ENCODE measurements at places on chromosomes 5 and 9.
A peak's percentile ranks its signal among the peaks of the same experiment; 100 is the strongest.

DNA sequence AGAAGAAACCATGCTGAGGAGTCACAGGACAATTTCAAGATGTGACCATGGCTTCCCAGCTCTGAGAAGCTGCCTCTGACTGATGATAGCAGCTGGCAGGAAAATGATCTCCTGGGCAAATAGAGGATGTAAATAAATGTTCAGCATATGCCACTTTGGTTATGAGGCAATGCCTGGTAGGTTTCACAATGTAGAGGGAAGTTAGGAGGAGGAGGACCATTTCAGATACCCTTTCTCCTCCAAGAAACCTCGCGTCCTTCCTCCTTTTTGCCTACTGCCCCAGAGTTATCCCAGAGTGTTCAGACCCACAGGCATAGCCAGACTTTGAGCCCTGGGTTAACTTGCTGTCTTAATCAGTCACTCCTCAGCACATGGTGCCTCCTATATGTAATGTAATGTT is 541.6 kb upstream of the DAP start:
- DNase-seq, result no peak

DNA sequence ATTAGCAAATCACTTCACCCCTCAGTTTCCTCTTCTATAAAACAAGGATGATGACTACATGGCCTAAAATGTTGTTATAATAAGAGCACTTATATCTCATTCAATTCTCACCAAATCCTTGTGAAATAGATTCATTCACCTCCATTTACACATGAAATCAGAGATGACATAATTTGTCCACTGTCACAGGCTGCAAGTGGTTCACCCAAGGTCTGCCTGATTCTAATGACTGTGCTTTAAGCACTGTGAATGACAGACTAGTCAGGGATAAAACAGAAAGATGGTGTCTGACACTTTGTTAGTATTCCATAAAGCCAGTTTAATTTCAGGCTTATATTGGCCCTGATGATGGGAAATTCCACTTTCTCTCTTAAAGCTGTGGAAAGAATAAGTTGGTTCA is 209.5 kb downstream of the MAPKAP1 start:
- no peak for DNase-seq

- no peak for DNase-seq
These were observed 86.9 kb downstream of the NR6A1 start for GRCh38 chr9:124684169-124684568.

- no peak for DNase-seq
These were observed 34.6 kb downstream of the OXCT1 start for GRCh38 chr5:41835645-41836044.

GRCh38 chr5:4216142-4216541 is 620.5 kb downstream of the IRX1 start:
- DNase-seq, result no peak

GRCh38 chr5:19462019-19462418 is 526.0 kb downstream of the CDH18 start:
- DNase-seq, result no peak

DNA sequence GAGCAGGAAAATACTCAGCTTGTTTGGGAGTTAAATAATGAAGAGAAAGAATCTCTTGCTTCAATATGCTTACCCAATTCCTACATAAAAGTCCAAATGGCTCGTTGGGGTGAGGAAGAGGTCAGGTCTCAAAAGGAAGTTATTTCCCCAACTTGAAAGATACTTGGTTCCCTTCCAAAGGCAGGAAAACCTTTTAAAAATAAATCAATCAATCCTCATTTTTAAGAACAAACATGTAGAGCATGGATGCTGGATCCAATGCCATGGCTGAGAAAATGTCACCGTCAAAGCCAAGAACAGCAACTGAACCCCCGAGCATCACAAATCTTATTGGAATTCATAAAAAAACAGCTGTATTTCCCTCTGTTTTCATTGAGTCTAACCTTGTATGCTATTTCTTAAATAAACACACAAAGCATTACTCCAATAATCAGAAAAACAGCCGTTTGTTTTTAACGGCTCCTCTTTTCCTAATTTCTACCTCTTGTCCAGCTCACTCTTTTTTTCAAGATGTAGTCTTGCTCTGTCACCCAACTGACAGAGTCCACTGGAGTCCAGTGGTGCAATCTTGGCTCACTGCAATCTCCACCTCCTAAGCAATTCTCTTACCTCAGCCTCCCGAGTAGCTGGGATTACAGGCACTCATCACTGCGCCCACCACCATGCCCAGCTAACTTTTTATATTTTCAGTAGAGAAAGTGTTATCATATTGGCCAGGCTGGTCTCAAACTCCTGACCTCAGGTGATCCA is 140.7 kb downstream of the GNA14 start:
- no peak for DNase-seq

DNA sequence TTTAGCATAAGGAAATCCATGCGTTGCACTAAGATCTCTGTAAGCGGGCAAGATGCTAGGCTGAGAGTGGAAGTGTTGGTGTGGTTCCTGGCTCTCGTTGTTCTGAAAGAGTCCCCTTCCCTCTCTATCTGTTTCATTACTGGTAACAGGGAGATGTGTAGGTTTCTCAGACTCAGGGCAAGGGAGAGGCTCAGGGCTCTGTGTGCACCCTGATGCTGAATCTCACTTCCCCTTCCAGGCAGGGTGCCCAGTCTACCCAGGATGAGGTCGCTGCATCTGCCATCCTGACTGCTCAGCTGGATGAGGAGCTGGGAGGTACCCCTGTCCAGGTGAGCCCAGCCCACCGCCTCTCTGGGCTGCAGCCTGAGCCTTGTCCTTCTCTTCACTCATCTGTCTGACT is 45.7 kb downstream of the STOM start:
- no peak for DNase-seq

GRCh38 chr5:137825165-137825564 is 42.5 kb upstream of the MYOT start:
- no peak for DNase-seq

DNA sequence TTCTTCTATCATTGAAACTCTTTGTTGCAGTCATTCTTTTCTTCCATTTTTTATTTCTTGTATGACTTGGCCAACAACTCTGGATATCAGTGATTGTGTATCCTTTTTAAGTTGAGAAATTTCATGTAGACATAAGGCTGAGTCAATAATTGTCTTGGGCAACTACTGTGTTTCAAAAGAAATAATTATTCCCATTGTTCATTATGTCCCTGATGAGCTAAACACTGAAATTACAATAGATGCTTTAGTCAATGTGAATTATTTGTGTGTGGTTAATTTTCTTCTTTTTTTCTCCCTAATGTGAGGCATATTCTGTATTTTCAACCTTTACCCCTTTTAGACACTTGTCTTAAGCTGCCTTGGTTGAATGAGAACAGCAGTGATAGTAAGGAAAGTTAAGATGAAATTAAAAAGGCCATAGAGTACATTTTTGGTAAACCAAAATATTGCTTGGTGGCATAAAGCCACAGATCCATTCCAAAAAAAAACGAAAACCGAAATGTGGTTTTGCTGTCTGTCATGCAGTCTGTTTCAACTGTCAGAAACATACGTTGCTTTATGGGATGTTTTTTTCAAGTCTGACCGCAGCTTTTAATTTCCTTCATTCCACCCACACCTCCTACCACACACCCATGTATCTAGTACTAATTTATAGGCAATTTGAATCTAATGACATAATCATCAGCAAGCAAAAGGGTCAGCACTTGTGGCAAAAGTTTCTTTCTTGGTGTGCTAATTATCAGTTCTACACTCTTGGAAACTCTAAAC is 21.1 kb downstream of the TLE4 start:
- no peak for DNase-seq

- DNase-seq, result no peak
These were observed 153.6 kb downstream of the TRIO start for GRCh38 chr5:14296533-14297331.

GRCh38 chr9:76835571-76836283 is 70.2 kb downstream of the PRUNE2 start:
- no peak for DNase-seq

GRCh38 chr5:77995793-77996409 is 219.8 kb upstream of the TBCA start:
- no peak for DNase-seq

GRCh38 chr9:128203024-128203706 is at the start of gene DNM1:
Gene DNM1 (plus strand): TSS chr9:128203379. CDS start chr9:128203471, 92 bp downstream.
- DNase-seq, result peak; percentile 58

DNA sequence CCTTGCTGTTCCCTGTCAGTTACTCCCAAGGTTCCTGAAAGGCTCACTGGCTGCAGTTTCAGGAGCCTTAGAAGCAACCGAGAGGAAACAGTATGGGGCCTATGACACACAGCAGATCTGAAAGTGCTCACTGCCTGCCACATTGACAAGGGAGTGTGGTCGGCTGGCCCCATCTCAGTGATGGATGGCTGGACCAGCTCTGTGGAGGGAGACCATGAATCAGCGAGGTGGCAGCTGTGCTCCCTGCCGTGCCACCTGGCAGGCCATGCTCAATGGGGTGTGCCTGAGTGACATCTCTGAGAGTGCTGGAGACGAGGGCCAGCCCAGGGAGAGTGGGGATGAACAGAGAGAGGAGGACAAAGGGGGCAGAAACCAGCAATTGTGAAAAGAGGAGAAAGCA is 49.1 kb downstream of the DOCK2 start:
- no peak for DNase-seq
